Fibroblast of the aortic adventitia (primary cell): ENCODE measurements at places on chromosomes 7 and 10. TPM values are rescaled to one million over a fixed set of nuclear protein-coding genes. Genes with fewer than 3 reads are reported as not detected.

ZNF485 gene
- 3.8 and 4.0 TPM in 2 replicates for total RNA-seq

PAPSS2 gene
- total RNA-seq: 26.2 and 96.9 TPM in 2 replicates

LMOD2 gene
- not detected in 2 replicates for total RNA-seq

ZSCAN21 gene
- 5.7 and 9.3 TPM in 2 replicates for total RNA-seq

LIPM gene
- total RNA-seq: 0.82 TPM in 1 of 2 replicates, not detected in the other

IFIT1B gene
- not detected in 2 replicates for total RNA-seq

MUC3A gene
- 0.16 TPM in 1 of 2 replicates, not detected in the other for total RNA-seq

ZNF680 gene
- 14.6 and 20.4 TPM in 2 replicates for total RNA-seq

AMPH gene
- total RNA-seq: 2.4 and 3.2 TPM in 2 replicates

STYXL1 gene
- total RNA-seq: 22.2 and 33.2 TPM in 2 replicates
